Placental pericyte (primary cell): ENCODE measurements at places on chromosomes 6 and 20. TPM values are rescaled to one million over a fixed set of nuclear protein-coding genes. Genes with fewer than 3 reads are reported as not detected.

The GRM1 gene
- not detected in 2 replicates for total RNA-seq

The SLC17A1 gene
- not detected in 2 replicates for total RNA-seq

The PRPH2 gene
- 2.6 and 3.9 TPM in 2 replicates for total RNA-seq

The PFDN4 gene
- 71.7 and 279 TPM in 2 replicates for total RNA-seq

The CD24 gene
- total RNA-seq = 4.9 TPM in 1 of 2 replicates, not detected in the other

The TAF11 gene
- total RNA-seq = 15.5 and 20.0 TPM in 2 replicates

The COL11A2 gene
- total RNA-seq = 0.14 and 0.22 TPM in 2 replicates

The PRSS16 gene
- not detected in 2 replicates for total RNA-seq

The DDO gene
- 0.66 and 2.0 TPM in 2 replicates for total RNA-seq

The TUBE1 gene
- total RNA-seq = 31.5 and 47.3 TPM in 2 replicates

The TULP1 gene
- total RNA-seq = not detected in 2 replicates

The KCNB1 gene
- under 0.01 TPM in 1 of 2 replicates, not detected in the other for total RNA-seq

The SLC18B1 gene
- 3.1 and 3.6 TPM in 2 replicates for total RNA-seq

The MDC1 gene
- total RNA-seq = 4.4 and 14.3 TPM in 2 replicates

The VSTM2L gene
- 0.22 and 0.57 TPM in 2 replicates for total RNA-seq

The SLC24A3 gene
- 0.44 and 0.86 TPM in 2 replicates for total RNA-seq

The TNFRSF21 gene
- 76.2 and 176 TPM in 2 replicates for total RNA-seq

The RPRD1B gene
- total RNA-seq = 21.4 and 29.5 TPM in 2 replicates

The TAGAP gene
- total RNA-seq = not detected in 2 replicates

The JPH2 gene
- 1.3 and 16.3 TPM in 2 replicates for total RNA-seq

The ENPP4 gene
- 0.22 and 1.1 TPM in 2 replicates for total RNA-seq

The C4B gene
- 1.4 and 6.3 TPM in 2 replicates for total RNA-seq

The SLC12A5 gene
- total RNA-seq = under 0.01 TPM in 1 of 2 replicates, not detected in the other

The OR2H1 gene
- total RNA-seq = not detected in 2 replicates
